ENCODE measurements at places on chromosomes 2 and 18.

DNA sequence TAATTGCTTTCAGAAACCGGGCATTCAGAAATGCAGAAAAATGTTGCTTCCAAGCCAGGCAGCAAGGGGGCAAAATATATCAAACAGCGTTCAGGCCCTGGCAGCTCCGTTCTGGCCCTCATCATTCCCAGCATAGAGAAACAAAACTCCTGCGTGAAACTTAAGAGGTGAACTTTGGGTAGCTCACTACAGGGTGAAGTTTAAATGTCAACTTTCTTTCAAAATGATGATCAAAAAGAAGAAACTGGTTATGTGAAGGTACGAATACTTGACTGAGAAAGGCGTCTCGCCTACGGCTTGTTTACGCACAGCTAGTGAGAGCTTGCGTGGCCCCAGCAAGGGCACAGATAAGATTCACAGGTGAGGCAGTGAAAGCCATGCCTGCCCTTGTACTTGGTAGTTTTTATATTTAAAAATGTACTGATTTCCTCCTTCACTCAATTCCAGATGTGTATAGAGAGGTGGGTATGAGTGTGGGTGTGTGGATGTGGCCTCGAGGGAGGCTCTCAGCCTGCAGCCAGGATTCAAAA lies 127.5 kb downstream of the NFATC1 start:
- DNase-seq: no peak

- DNase-seq: no peak
Observed at GRCh38 chr2:38125842-38126241, 49.9 kb upstream of the CYP1B1 start.

DNA sequence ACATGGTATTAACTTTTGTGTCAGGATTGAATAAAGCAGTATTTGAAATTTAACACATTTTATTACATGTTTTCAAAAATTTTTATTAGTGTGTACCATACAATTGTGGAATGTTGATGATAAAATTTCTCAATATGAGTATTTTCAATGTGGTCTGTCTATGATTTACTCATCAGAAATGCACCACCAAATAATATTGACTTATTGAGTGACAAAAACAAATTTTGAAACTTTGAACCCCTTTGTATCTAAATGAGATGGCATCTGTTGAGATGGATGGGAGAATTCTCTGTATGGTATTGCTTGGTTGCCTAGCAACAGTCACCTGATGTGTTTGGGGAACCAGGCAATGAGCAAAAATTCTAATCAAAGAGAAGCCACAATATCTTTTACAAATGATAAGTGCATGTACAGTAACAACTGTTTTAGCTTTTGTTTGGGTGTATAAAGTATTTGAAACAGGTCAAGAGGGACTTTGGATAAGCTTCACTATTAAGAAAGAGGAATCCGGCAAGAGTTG lies 400.1 kb downstream of the CCDC85A start:
- no peak for DNase-seq

DNA sequence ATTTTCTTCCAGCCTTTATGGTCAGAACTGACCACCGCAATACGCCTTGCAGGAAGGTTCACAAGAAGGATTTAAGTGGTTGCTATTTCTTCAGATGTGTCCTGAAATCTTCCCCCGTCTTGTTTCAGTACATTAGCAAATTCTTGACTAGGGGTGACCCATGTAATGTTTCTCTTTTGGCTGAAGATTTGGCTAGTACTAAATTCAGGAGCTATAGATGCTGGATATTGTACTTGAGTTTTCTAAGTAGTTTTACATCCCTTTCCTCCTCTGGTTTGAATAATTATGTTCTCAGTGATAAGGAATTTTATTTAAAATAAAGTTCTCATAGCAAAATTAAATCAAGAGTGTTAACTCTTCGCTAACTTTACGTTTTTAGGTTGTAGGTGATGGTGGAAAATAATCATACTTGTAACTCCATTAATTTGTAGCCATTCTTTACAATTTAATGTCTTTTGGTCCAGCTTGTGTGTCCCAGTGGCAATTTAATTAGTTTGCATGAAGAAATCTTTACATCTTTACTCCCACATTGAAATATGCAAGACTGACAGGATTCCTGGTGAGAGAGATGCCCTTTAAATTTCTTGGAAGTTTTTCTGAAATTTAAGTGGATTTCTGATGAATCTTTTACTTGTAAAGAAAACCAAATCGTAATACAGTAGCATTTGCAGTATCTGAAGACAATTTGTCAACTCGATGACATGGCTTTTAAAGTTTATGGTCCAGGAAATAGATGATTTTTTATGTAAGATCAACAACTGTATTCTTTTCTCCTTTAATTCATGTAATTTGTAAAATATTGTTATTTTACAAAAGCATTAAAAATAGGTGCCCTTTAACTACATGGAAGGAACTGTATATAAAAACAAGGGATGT lies 2.8 kb downstream of the PHLPP1 start:
- DNase-seq: no peak

DNA sequence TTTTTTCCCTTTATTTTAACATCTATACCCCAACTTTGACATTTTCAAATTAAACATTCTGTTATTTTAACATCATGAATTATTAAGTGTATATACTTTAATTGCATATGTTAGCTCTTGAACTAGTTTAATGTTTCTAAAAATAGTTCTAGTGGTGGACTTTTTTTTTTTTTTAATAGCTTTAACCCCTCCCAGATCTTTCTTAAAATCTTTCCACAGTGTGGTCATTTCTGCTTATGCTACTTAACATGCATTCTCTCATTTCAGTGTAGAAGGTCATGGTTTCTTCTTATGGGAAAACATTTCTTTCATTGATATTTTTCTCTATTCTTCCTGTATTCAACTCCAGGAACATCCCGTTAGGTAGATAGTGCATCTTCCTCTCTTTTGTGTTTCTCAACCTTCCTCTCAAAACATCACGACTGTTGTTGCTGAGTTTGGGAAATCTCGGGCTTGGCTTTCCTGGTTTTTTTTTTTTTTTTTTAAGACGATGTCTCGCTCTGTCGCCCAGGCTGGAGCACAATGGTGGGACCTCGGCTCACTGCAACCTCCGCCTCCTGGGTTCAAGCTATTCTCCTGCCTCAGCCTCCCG lies 849 bp upstream of the TMEM18 start:
- DNase-seq: no peak

DNA sequence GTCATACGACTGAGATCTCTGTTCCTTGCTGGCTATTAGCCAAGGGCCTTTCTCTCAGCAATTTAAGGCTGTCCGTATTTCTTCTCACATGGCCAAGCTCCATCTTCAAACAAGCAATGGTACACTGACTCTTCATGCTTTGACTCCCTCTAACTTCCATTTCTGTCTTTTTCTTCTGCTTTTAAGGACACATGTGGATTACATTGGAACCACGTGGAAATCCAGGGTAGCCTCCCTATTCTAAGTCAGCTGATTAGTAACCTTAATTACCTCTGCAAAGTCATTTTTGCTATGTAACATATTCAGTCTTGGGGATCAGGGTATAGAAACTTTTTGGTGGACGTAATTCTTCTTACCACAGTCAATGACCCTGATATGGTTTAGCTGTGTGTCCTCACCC lies 41.5 kb upstream of the ZNF396 start:
- no peak for DNase-seq

DNA sequence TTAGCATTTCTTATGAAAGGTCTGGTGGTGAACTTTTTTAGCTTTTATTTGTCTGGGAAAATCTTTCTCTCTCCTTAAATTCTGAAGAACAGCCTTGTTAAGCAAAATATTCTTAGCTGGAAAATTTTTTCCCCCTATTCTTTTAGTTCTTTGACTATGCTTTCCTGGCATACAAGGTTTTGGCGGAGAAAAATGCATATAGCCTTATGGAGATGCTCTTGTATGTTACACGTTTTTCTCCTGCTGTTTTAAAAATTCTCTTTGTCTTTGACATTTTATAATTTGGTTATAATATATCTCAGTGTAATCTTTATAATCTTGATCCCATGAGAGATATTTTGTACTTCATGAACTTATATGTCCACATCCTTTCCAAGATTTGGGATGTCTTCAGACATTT lies 1190.4 kb upstream of the ZEB2 start:
- DNase-seq: no peak

DNA sequence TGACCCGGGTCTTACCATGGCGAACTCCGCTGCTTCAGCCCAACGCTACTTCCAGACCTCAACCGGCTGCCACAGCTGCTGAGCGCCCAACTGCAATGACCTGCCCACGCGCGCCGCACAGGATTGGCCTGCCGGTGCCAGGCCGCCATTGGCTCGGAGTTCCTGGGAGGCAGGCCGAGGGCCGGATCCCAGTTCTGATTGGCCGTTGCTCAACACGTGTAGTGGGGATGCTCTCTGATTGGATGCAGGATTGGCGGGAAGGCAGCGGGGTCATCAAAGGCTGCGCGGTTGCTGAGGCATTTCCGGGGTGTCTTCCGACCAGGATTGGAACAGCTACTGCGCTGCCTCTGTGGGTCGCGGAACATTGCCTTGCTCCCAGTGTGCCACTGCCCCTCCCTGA lies at the start of gene TUBA3E:
Gene TUBA3E, minus strand, starts transcription at position 97 of the 400 bp plus-strand sequence. Its CDS starts 79 bp downstream, at position 18.
- no peak for DNase-seq

GRCh38 chr2:887639-888038 lies 63.0 kb upstream of the SNTG2 start:
- DNase-seq: no peak

DNA sequence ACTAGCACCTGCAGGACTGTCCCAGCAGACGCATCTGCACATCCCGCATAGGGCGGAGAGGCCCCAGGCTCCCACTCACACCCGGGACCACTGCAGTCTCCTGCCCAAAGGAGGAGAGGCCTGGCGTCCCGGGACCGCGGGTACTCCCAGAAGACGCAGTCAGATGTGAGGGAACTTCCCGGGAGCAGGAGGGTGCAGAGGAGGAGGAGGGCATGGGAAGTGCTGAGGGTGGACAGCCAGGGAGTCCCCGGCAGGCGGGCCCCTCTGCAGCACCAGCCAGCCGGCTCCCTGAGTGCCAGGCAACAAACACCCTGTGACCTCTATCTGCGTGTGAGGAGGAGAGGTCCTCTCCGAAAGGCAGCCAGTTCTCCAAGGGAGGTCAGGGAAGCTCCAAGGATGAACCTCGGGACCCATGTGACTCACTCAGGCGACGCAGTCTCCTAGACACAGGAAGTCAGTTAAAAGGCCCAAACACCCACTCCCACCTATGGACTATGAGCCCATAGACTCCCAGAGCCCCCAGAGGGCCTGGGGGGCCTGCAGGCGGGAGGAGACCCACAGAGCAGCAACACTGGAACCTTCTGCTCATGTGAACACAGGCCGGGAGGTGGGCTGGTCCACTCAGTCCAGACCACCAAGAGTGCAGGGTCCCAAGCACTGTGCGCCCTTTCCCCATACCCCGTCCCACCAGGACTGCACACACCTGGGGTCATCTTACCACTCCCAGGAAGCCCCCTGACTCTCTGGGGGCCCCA lies 4.2 kb downstream of the PXDN start:
- DNase-seq: no peak

GRCh38 chr2:147553775-147554271 lies 291.0 kb upstream of the ACVR2A start:
- no peak for DNase-seq

GRCh38 chr18:60075477-60075876 lies 175.7 kb downstream of the PMAIP1 start:
- DNase-seq: no peak

DNA sequence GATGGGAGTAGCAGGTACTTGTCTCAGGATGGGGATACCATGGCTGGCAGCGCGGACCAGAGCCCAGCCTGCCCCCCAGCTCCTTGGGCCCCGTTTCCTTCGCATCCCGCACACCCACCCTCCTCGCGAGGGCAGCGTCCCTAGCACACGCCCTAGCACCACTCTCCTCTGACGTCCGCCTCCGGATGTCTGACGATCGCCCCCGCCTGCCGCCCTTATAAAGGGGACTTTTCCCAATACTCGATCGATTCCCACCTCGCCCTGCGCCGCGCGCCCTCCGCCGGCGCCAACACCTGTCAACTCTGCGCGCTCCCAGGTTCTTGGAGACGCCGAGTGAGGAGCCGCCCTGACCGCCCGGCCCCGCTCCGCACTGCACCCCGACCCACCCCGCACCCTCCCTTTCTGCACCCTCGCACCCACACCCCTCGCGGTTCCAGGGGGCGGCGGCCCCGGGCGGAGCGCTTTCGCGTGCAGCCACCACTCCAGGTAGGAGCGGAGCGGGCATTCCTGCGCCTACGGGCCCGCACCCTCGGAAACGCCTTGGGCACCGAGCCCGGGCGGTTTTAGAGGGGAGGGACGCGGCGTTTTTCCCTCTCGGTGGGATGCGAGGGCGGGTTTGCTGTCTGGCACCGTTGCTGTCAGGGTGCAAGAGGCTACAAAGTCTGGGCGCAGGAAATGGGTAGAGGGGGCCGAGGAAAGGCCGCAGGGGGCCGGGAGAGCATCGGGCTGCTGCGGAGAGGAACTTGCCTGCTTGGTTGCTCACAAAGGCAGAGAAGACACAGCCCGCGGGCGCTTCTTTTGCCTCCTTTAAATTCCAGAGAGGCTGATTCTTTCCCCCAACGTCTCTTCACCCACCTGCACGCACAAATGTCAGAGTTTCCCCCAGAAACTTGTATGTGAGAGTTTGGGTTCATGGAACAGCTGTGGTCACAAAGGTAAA lies at the start of gene SLC5A7:
Gene SLC5A7, plus strand, starts transcription at position 247 of the 940 bp plus-strand sequence. CDS start 1,632 bp downstream, outside the sequence.
- DNase-seq: no peak

DNA sequence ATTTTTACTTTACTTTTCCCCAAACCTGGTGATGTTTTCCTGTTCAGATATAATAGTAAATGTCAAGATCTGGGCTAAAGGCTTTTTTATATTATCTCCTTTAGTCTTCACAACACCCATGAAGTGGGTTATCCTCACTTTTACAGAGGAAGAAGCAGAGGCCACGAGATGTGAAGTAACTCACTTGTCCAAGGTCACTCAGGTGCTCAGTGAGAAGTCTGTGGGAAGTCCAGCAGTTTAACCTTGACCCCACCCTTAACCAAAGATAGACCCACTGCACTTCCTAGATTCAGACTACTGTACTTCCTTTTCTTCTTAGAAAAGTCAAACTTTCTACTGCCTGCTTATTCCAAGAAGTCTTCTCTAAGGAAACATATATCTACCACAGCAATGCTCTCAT lies 56.3 kb upstream of the STAT1 start:
- DNase-seq: no peak

- no peak for DNase-seq
Observed at GRCh38 chr2:179664972-179665812, 196.2 kb downstream of the ZNF385B start.

GRCh38 chr2:170155022-170155722 lies 22.8 kb upstream of the MYO3B start:
- DNase-seq: no peak

- DNase-seq: no peak
Observed at GRCh38 chr18:13317801-13318200, 99.2 kb downstream of the LDLRAD4 start.

DNA sequence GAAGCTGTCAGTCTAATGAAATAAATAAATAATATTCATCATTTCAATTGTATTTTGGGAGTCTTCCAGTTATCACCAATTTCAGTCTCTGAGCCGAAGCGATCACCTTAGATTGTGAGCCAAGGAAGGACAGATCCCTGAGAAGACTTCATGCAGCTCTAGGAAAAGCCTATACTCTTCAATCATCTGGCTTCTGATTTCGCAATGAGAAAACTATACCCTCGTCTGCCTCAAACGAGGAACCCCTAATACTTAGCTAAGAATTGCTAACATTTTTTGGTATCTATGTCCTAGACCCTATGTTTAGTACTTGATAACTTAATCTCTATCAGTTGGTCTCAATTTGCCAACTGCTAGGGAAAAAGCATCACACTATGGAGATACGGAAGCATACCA lies 4.5 kb upstream of the TTC27 start:
- no peak for DNase-seq

All from HS-27A (cell line).